Fibroblast of the aortic adventitia (primary cell): ENCODE measurements at places on chromosomes 7 and 10.

DNA sequence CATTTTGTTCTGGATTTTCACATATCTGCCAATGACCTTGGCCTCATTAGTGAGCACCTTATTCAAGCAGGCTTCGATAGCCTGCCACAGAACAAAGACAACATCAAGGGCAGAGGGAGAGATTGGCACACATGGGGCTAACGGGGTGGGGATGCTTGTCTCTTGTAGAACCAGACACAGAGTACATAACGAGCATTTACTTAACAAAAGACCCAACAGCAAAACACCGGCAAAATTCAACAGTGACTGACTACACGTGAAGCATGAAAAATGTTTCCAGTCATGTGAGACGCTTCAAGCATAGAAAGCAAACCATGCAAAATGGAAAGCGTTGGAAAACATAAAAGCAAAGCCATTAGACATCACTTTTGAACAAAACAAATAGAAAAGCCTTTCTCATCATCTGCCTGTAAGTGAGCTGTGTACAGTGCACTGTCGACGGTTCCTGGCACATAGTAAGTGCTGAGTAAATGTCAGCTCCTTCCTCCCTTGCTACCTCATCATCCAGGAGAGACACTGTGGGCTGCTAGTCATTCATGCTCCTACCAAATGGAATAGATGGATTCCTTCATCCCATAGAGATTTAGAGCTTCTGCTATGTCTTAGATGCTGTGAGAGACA, 134.4 kb upstream of the AGK start:
- no peak for DNase-seq

DNA sequence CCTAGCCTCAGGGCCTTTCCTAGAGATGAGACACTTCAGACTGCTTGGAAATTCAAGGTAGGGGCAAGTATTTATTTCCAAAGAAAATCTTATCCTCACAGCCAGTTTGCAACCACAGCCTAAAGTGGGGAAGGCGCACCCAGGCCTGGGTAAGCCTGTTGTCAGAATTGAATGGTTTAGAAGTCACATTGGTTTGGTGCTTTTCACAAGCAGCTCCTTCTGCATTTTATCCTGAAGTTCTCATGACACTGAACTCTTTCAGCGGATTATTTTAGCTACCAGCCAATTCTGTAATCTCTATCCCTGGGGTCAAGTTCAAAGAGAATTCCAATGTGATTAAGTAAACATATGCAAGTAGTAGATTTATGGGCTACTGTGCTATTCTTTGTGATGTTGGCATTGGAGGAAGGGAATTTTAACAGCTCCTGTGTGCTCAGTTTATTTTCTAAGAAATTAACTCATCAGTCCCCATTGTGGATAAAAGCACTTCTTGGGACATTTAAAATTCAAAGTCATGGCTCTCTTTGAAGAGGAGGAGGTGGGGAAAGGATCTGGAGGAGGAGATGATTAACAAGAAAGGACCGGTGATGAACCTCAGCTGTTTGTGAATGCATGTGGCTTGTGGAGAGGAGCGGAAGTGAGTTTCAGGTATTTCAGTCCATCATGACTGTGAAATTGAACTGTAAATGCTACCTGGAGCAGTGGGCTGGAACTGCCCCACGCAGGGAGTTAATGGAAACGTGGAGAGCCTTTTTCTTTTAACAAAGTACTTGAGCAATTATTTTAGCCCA, 90.2 kb upstream of the CACUL1 start:
- DNase-seq = peak; percentile 5

DNA sequence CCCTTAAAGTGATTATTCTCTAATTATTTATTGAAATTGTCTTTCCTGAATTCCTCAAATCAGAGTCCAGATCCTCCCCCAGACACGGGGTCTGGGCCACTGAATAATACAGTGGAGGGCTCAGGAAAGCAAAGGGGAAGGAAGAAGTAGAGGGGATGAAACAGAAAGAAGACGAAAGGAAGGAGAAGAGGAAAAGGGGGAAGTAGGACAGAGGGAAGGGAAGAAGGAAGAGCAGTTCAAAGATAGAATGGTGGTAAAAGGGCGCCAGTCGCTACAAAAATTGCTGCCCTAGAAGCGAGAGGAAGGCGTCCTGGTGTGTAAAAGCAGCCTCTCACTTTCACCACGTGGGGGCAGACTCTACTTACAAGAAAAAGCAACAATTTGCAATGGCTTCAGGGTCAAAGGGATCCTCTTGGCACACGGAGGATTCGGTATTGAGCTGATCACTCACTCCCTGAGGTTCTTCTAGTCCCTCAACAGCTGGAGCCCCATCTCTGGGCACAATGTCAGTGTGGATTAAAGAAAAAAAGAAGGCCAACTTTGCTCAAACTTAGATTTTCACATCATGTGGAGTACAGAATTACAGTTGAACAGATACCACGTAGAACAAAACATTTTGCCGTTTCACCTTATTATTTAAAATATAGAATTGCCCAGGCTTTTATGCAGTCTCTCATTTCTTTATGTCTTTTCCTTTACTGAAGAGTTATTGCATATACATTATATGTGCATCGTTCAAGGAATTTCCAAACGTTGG, 31.4 kb upstream of the NPVF start:
- DNase-seq = peak; percentile 85

DNA sequence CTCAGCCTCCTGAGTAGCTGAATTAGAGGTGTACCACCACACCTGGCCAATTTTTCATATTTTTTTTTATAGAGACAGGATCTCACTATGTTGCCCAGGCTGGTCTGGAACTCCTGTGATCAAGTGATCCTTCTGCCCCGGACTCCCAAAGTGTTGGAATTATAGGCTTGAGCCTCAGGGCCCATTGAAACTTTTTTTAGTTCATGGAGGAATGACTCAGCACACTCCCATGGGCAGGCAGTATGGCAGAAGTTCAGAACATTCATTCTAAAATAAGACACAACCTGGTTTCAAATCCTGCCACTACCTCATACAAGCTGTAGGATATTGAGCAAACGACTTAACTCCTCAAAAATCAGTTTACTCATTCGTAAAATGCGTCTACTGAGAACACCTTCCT, 320.4 kb upstream of the SP8 start:
- DNase-seq = no peak

DNA sequence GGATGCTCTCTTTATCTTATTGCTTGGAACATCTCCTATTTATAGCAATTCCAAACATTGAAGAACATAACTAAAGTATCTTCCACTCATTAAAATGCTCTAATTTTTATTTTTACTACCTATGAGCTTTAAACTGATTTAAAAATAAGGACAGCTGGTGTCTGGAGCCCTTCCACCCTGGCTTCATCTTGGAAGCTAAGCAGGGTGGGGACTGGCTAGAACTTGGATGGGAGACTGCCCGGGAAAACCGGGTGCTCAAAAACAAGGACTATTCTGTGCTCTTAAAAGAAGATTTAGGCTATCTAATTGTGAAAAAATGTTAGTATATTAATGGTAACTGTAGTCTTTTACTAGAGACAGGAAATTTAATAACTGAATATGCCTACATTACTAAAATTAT, 69.2 kb downstream of the ARMC3 start:
- DNase-seq = peak; percentile 60

GRCh38 chr10:111079781-111080180, 3.0 kb downstream of the ADRA2A start:
- no peak for DNase-seq

DNA sequence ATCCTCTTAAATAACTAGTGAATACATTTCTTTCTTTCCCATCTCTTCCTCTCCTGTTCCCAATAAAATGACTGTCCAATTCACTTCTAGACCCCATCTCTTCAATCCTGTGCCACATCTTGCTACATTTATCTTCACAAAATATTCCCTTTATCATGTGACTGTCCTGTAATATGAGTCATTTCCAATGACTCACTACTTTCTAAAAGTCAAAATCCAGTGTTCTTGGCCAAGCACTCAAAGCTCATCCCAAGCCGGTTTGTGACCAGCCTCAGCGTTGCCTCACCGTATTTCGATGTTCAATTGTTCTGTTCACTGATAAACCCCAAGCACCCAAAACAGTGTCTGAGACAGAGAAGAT, 104.7 kb downstream of the PARD3 start:
- DNase-seq = peak; percentile 89

DNA sequence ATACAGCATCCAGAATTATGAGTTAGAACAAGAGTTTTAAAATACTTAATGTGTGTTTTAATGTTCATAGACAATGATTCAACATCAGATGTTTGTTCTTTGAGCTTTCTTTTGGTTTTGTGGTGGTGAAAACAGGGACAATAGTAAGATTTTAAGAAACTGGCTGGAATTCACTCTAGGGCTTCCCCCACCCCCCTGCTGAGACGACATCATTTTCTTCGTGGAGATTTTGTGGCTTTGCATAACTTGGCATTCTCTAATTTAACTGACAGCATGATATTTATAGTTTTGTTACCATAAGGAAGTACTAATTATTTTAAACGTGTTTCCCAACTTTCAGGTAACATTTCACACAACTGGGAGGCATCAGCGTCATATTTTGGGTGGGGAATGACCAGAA, 184.1 kb downstream of the BICC1 start:
- DNase-seq = peak; percentile 53

- no peak for DNase-seq
Observed at GRCh38 chr7:471191-471865, 48.3 kb downstream of the PDGFA start.

GRCh38 chr7:37097276-37097675, 351.4 kb downstream of the ELMO1 start:
- no peak for DNase-seq
